ENCODE measurements at places on chromosomes 4 and X.

GRCh38 chrX:135330706-135331105 lies 21.4 kb downstream of the ETDC start:
- no peak for DNase-seq
- H3K4me3 ChIP-seq = no peak overlapping the region
- peaks cover 2% of the 10 kb centered on the region for H3K36me3 ChIP-seq
- no peak overlapping the region for H3K27ac ChIP-seq
- H3K4me1 ChIP-seq = no peaks in the 10 kb centered on the region
- no peaks in the 10 kb centered on the region for H3K27me3 ChIP-seq

DNA sequence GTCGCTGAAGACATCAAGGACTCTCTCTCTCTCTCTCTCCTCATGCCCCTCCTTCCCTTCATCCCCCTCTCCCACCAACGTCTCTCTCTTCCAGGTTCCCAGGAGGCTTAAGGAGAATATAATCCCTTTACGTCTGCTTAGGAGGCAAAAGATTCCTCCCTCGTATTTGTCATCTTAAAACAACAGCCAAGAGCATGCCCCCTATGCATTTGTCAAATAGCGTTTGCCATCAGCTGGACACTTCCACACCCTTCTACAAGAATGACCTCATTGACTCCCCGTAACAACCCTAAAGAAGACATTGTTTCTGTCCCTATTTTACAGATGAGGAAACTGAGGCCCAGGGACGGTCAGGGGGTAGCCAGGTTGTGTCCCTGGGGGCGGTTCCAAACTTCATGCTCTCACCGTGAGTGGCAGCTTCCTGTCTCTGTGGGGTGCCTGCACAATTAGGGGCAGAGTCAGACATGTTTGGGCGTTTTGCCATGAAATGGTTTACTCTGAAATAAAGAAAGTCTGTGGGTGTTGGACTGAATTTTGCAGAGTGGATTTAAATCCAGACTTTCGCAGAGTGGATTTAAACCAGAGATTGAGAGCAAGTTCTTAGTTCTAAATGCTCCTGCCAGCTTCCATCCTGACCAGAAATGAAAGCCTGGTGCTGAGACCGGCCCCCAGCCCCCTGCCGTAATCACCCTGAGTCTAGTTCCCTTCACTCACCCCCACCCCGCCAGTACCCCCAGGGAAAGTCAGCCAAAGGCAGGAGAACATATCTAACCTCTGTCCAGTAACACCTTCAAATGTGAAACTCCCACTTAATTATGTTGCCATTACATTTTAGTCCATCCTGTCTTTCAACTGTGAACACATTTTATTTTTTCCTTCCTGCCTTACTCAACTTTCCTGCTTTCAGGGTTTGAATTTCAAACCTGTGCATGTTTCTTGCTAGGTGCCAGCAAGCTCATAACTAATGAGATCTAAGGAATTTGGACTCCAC lies 44.3 kb upstream of the TBL1X start:
- no peaks in the 10 kb centered on the region for H3K36me3 ChIP-seq
- DNase-seq = no peak
- H3K4me1 ChIP-seq = peaks cover 6% of the 10 kb centered on the region
- H3K27ac ChIP-seq = no peak overlapping the region
- no peak overlapping the region for H3K4me3 ChIP-seq

- DNase-seq = no peak
- H3K36me3 ChIP-seq = peaks cover 97% of the 10 kb centered on the region
- no peak overlapping the region for H3K27ac ChIP-seq
- H3K4me1 ChIP-seq = no peaks in the 10 kb centered on the region
- no peak overlapping the region for H3K4me3 ChIP-seq
- no peaks in the 10 kb centered on the region for H3K27me3 ChIP-seq
Observed at GRCh38 chr4:168981460-168981859, 28.6 kb downstream of the CBR4 start.

GRCh38 chr4:71498002-71498401 lies 159.2 kb downstream of the SLC4A4 start:
- H3K4me3 ChIP-seq = no peak overlapping the region
- H3K36me3 ChIP-seq = no peaks in the 10 kb centered on the region
- no peak for DNase-seq
- no peaks in the 10 kb centered on the region for H3K4me1 ChIP-seq
- no peak overlapping the region for H3K27ac ChIP-seq
- H3K27me3 ChIP-seq = no peaks in the 10 kb centered on the region

DNA sequence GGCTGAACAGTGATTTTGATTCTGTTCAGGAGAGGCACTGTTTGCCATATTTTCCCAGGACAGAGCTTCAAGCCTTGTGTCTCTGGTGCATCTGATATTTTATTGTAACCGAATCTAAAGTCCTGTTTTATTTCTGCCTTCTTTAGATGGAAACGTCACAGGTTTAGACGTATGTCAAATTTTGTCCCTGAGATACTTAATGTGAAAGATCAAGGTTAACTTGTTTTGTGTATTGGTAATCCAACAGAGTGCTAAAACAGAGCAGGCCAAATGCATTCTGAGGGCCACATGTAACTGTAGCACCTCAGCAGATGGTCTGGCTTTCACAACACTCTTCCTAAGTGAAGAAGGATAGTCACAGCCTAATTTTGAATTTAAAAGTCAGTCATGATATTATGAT lies at the start of gene GNRHR:
Gene GNRHR (minus strand): TSS at position 101 of the 400 bp plus-strand sequence. CDS start 53 bp downstream, at position 48.
- no peak for DNase-seq
- no peaks in the 10 kb centered on the region for H3K4me1 ChIP-seq
- H3K27ac ChIP-seq = no peak within 1 kb of the TSS
- H3K4me3 ChIP-seq = no peak within 1 kb of the TSS
- no peaks in the 10 kb centered on the region for H3K27me3 ChIP-seq

GRCh38 chrX:96843566-96843965 lies 40.1 kb upstream of the RPA4 start:
- H3K36me3 ChIP-seq = no peaks in the 10 kb centered on the region
- no peak for DNase-seq
- H3K27ac ChIP-seq = no peak overlapping the region
- no peaks in the 10 kb centered on the region for H3K27me3 ChIP-seq

DNA sequence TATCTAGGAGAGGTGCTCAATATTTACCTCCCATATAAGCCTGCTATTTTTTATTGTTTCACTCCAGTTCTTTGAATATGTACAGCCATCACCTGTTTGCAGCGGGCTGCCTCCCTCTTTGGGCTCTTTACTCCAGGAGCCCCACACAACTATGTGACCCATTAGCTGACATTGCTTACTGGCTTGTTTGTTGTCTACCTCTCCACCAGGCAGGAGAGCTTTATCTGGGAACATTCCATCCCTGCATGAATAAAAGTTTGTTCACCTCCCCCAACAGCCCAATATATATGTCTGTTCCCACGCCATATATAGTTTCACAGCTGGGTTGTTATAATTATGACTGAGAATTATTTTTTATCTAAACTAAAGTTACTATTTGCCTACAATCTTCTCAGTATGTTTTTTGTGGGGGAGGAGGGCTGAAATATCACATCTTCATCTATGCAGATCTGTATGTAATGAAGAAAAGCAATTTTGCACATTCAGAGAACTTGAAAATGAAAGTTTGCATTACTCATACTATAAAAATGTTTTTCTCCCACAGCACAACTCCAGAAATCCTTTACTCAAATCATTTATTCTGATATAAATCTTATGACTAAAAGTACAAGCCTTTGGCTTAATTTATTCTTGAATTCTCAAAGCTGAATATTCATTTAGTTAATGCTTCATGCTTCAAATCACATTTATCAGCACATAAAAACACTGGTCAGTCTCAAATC lies 61.2 kb upstream of the DAPP1 start:
- H3K27me3 ChIP-seq = no peaks in the 10 kb centered on the region
- no peaks in the 10 kb centered on the region for H3K36me3 ChIP-seq
- no peak overlapping the region for H3K4me3 ChIP-seq
- H3K4me1 ChIP-seq = no peaks in the 10 kb centered on the region
- no peak overlapping the region for H3K27ac ChIP-seq

DNA sequence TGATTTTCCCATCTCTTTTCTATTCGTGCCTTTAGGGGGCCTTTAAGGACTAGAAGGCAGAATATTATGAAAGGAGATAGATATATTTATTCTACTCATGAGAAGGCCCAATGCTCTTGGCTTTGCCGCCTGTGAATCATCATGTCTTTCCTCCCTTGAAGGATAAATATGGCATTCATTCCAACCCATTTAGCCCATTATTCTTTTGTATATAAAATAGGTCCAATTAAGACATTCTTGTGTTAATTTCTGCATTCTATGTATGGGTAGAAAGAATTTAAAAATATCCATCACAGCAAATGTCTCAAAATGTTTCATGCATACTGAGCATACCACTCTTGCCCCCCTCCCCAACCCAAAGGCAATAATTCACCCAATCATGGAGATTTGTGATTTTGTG lies 115.1 kb downstream of the AFF2 start:
- H3K27ac ChIP-seq = no peak overlapping the region
- no peaks in the 10 kb centered on the region for H3K27me3 ChIP-seq
- H3K4me1 ChIP-seq = peaks cover 1% of the 10 kb centered on the region
- H3K36me3 ChIP-seq = no peaks in the 10 kb centered on the region

- no peak overlapping the region for H3K27ac ChIP-seq
- no peak overlapping the region for H3K4me3 ChIP-seq
- no peak for DNase-seq
- H3K4me1 ChIP-seq = peaks cover 26% of the 10 kb centered on the region
Observed at GRCh38 chr4:38869511-38869910, 1.9 kb downstream of the FAM114A1 start.

- peaks cover 27% of the 10 kb centered on the region for H3K4me1 ChIP-seq
- peak overlapping the region; percentile 98 for H3K4me3 ChIP-seq
- H3K27me3 ChIP-seq = no peaks in the 10 kb centered on the region
- DNase-seq = peak; percentile 15
- peak overlapping the region; percentile 90 for H3K27ac ChIP-seq
Observed at GRCh38 chr4:125091-125771, 930 bp downstream of the ZNF718 start.

GRCh38 chr4:37641352-37641751 lies 44.8 kb downstream of the RELL1 start:
- DNase-seq = no peak
- no peak overlapping the region for H3K27ac ChIP-seq
- H3K4me1 ChIP-seq = peaks cover 12% of the 10 kb centered on the region
- no peak overlapping the region for H3K4me3 ChIP-seq
- no peaks in the 10 kb centered on the region for H3K27me3 ChIP-seq

DNA sequence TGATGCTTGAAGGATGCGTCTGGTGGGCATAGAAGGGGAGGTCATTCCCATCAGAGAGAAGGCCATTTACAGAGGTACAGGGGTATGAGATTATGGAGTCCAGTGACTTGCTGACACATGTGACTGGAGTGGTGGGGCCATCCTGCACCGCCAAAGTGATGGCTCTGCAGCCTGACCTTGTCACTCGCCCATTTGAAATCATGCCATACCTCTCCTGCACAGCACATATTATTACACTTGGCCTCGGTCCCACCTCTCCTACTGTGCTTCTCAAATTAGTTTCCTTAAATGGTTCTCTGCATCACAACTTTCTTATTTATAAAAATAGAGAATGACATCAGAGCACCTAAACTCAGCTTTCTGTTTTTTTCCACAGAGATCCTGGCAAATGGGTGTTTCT lies 60.7 kb upstream of the HAND2 start:
- no peak for DNase-seq
- H3K27me3 ChIP-seq = peaks cover 5% of the 10 kb centered on the region
- no peaks in the 10 kb centered on the region for H3K4me1 ChIP-seq
- no peaks in the 10 kb centered on the region for H3K36me3 ChIP-seq

DNA sequence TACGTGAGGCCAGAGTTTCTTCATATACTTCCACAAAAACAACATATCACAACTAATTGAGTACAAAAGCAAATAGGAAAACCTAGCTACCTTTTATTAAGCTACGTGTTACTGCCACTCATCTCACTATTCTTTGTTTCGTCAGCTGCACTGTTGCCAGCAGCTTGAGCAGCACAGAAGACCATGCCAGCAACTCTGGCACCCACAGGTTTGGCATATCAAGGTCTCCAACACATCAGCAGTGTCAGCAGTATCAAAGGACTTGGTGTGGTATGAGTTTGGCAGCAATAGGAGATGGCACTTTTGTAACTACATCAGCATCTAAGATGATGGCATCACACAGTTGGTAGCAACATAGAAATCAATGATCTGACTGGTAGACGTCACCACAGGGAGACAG lies 30.7 kb downstream of the CDKL2 start:
- H3K27me3 ChIP-seq = no peaks in the 10 kb centered on the region
- no peak overlapping the region for H3K27ac ChIP-seq
- H3K4me1 ChIP-seq = peaks cover 2% of the 10 kb centered on the region
- DNase-seq = no peak
- H3K36me3 ChIP-seq = no peaks in the 10 kb centered on the region
- no peak overlapping the region for H3K4me3 ChIP-seq

- H3K36me3 ChIP-seq = no peaks in the 10 kb centered on the region
- no peaks in the 10 kb centered on the region for H3K27me3 ChIP-seq
- H3K27ac ChIP-seq = no peak overlapping the region
- H3K4me3 ChIP-seq = no peak overlapping the region
- DNase-seq = no peak
- no peaks in the 10 kb centered on the region for H3K4me1 ChIP-seq
Observed at GRCh38 chrX:116667346-116668134, 204.8 kb upstream of the CT83 start.

- DNase-seq = peak; percentile 16
- H3K27ac ChIP-seq = no peak overlapping the region
- no peaks in the 10 kb centered on the region for H3K27me3 ChIP-seq
- H3K4me3 ChIP-seq = no peak overlapping the region
- H3K4me1 ChIP-seq = no peaks in the 10 kb centered on the region
- H3K36me3 ChIP-seq = no peaks in the 10 kb centered on the region
Observed at GRCh38 chr4:138494931-138495330, 252.8 kb upstream of the SLC7A11 start.

DNA sequence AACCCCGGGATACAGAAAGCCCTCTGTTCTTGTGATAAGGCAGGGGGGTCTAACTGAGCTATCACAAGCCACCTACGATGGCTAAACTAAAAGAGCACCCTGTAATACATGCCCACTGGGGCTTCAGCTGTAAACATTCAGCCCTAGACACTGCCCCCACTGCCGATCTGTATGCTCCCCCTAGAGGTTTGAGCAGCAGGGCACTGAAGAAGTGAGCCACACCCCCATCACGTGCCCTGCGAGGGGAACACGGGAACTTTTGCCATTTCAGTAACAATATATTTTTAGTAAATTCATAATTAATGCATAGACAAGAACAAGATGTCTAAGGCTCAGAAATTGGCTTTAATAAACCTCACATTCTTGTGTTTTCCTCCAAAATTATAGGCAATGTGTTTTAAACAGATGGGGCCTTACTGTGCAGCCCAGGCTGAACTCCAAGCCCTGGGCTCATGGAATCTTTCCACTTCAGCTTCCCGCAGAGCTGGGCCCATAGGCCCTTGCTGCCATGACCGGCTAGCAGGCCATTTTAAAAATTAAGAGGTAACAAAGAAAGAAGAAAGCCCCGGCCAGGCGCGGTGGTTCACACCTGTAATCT lies 235.3 kb upstream of the SFRP2 start:
- no peaks in the 10 kb centered on the region for H3K4me1 ChIP-seq
- no peak overlapping the region for H3K27ac ChIP-seq
- H3K36me3 ChIP-seq = no peaks in the 10 kb centered on the region
- H3K4me3 ChIP-seq = no peak overlapping the region
- no peaks in the 10 kb centered on the region for H3K27me3 ChIP-seq

- no peaks in the 10 kb centered on the region for H3K36me3 ChIP-seq
- no peak for DNase-seq
- no peaks in the 10 kb centered on the region for H3K27me3 ChIP-seq
Observed at GRCh38 chr4:7864685-7865084, 75.0 kb downstream of the AFAP1 start.

All from CD14-positive monocyte (primary cell).